ENCODE measurements at places on chromosomes 1 and 21. TPM values are rescaled to one million over a fixed set of nuclear protein-coding genes. Genes with fewer than 3 reads are reported as not detected.

The ARHGEF16 gene
- 19.9 TPM for total RNA-seq

The ZP4 gene
- not detected for total RNA-seq

GRCh38 chr1:8985915-8986813, 40.1 kb downstream of the SLC2A7 start:
- ATAC-seq, result peak; percentile 81

DNA sequence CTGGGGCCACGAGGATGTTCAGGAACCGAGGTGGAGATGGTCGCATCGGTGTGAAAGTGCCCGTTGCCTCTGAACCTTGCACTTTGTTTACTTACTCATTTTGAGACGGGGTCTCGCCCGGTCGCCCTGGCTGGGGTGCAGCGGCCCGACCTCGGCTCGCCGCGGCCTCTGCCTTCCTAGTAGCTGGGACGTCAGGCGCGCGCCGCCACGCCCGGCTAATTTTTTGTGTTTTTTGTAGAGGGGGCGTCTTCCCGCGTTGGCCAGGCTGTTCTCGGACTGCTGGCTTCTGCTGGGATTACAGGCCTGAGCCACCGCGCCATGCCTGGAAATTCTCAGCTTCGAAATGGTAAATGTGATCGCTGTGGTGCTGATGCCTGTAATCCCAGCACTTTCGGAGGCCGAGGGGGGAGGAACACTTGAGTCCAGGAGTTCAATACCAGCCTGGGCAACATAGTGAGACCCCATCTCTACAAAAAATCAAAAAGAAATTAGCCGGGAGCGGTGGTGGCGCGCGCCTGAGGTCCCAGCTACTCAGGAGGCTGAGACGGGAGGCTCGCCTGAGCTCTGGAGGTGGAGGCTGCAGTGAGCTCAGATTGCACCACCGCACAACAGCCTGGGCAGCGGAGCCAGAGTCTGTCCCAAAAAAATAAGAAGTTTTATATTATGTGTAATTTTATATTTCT, 684 bp upstream of the MRPL20 start:
- ATAC-seq, result peak; percentile 4

DNA sequence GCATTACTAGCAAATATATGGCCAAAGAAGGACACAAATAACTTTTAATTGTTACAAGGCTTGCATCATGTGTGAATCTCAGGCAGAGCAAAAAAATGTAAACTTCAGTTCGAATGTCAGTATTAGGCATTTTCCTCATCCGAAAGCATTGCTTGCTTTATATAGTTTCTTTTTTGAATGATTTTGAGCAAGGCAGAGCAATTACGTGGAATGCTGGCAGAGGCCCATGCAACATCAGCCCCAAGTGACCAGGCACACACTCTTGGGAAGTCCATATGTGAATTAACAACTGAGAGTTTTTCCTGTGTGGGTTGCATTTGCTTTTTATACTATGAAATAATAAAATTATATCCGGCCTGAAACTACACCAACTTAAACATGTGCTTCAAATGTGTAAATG, 274.8 kb downstream of the PTPRC start:
- ATAC-seq, result no peak

- no peak for ATAC-seq
Observed at GRCh38 chr1:158119976-158120653, 60.6 kb upstream of the CD1D start.

- no peak for ATAC-seq
Observed at GRCh38 chr1:208374391-208374941, 130.3 kb upstream of the PLXNA2 start.

- no peak for ATAC-seq
Observed at GRCh38 chr1:61282387-61282786, 200.0 kb downstream of the NFIA start.

Measured in esophagus mucosa (tissue), 1 donor.